Stimulated activated naive CD8-positive, alpha-beta T cell treated with anti-CD3 and anti-CD28 coated beads, Interleukin-15, Interleukin-2, amounts not matched to agents 100 U/mL and 50 U/mL, for 24 hours (primary cell): ENCODE measurements at places on chromosomes 2 and 18.
A peak's percentile ranks its signal among the peaks of the same experiment; 100 is the strongest.

- no peak for DNase-seq
These were observed 19.3 kb downstream of the ST6GAL2 start for GRCh38 chr2:106866641-106867040.

- DNase-seq, result peak; percentile 68
These were observed 193.7 kb upstream of the ID2 start for GRCh38 chr2:8488001-8488738.

DNA sequence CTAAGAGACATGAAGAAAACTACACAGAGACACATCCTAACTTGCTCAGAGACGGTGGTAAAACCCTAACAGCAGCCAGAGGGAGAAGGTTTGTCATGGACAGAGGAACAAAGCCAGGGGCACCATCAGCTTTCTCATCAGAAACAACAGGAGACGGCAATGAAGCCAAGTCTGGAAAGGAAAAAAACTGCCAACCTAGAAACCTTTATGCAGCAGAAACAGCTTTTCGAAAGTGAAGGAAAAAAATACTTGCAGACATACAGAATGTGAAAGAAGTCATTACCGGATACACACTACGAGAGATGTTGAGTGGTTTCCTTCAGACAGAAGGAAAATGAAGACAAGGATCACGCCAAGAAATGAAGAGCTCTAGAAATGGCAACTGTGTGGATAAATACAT lies 55.9 kb downstream of the ANO7 start:
- DNase-seq, result no peak

DNA sequence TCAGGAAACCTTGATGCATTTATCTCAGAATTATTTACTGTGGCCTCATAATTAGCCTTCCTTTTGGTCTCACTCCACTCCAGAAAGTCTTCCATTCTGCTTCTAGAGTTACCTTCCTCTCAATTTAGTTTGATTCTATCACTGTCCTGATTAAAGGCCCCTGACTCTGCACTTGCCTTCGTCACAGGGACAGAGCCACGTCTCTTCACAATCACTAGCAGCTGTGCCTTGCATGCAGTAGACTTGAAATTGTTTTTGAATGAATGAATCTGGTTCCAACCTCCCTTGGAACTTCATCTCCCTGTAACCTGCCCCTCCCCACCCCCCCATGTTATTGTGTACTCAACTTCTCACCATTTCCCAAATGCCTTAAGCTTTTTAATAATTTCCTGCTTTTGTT lies 52.4 kb downstream of the OSBPL6 start:
- no peak for DNase-seq

- no peak for DNase-seq
These were observed 252.6 kb downstream of the TTC32 start for GRCh38 chr2:19649142-19649541.

GRCh38 chr2:97751752-97752151 lies 38.4 kb downstream of the ZAP70 start:
- DNase-seq, result no peak

DNA sequence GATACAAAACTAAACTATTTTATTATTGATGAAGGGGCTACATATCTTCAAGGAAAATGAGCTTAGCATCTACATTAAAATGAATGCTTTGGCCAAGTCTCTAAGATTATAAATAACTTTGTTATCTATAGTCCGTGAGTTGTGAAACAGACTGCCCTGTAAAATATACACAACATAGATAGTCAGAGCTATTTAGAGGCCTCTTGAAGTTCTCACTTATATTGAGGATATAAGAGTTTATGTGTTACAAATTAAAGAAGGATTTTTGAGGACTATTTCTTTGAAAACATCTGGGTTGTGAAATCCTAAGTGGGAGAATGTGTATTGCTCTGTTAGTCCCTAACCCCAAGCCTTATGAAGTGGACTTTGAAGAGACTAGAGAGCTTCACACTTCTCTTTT lies 292.0 kb upstream of the CDH2 start:
- DNase-seq, result no peak

DNA sequence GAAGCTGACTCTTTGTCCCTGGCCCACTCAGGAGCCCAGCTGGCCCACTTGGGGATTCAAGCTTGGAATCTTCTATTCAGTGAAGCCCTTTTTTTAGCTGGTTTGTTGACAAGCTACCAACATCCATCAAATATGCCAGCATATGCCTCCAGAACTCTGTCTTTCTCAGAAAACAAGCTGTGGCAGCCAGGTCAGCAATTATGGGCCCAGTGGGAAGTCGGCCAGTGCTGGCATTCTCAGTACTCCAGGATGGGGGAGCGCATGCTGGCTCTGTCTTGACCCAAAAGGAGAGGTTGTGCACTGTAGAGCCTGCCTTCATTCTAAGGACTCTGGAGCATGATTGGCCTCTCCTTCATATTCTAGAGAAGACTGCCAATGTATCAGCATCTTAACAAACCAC lies 401.5 kb downstream of the CNTNAP5 start:
- DNase-seq, result no peak

GRCh38 chr18:10015941-10016819 lies 102.4 kb downstream of the VAPA start:
- no peak for DNase-seq

- no peak for DNase-seq
These were observed 49.8 kb upstream of the CNGA3 start for GRCh38 chr2:98296440-98296839.

DNA sequence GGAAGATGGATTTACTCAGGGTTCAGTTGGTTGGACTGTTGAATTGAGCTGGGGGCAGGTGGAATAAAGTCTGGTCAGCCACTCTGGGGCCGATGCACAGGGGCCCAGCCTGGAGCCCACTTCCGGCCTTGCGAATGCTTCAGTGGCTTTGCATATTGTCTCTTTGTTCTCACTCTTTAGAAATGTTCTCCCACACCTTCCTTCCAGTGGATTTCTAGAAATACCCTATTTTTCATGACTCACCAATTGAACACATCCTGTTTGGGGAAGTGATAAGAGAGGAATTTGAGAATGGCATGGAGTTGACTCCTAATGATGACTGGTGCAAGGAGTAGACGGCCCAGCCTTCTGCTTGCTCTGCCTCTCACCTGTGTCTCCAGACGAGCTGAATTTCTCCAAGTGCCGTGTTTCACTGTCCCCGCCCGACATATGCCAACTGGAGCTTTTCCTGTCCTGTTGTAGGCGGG lies 28.1 kb downstream of the ASAP2 start:
- DNase-seq, result no peak

DNA sequence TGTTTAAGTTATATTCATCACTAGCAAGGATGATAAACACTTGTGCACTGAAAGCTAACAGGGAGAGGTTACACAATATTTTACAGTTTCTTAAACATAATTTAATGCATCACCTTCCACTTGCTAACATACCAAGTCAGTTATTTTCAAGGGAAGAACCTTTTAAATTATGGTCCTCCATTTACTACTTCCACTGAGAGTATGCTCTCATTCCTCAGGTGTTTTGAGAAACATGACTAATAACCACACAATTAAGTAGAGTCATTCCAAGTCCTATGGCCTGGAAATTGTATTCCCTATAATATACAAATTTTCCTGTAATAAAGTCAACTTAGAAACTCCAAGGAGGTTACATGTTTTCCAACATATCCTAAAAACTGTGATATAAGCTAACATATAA lies 152.3 kb upstream of the STON1 start:
- no peak for DNase-seq

- DNase-seq, result no peak
These were observed 14.5 kb downstream of the EPAS1 start for GRCh38 chr2:46311651-46312223.

DNA sequence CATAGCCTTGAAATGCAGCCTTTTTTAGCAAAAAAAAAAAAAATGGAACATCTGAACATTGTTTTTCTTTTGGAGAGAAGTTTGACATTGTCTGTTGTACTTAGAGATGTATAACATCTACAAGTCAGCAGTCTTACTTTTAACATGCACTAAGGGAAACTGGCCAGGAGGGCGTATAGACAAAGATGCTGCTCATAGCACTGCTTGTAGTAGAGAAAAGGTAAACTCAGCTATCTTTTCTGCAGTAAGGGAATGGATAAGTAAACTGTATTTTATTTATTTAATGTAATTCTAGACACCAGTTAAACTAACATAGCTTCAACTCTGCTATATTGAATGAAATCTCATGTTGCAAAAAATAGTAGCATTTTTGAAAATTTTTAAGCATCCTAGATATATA lies 489.6 kb downstream of the PTPRM start:
- DNase-seq, result no peak

DNA sequence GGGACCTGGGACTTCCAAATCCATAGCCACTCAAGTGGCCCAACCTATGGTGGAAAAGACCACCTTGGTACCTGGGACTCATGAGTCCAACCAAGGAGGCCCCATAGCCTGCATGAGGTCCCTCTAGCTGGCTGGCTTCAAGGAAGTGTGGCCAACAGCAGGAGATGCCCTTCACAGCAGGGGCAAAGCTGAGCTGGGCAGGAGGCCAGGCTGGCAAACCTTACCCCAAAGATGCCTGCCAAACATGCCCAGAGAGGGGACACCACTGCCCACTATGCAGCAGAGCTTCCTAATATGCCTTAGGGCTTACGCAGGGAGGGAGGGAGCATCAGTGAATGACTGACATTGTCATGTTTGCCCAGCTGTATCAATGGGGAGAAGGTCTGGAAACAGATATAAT lies 188.0 kb upstream of the GLI2 start:
- no peak for DNase-seq

DNA sequence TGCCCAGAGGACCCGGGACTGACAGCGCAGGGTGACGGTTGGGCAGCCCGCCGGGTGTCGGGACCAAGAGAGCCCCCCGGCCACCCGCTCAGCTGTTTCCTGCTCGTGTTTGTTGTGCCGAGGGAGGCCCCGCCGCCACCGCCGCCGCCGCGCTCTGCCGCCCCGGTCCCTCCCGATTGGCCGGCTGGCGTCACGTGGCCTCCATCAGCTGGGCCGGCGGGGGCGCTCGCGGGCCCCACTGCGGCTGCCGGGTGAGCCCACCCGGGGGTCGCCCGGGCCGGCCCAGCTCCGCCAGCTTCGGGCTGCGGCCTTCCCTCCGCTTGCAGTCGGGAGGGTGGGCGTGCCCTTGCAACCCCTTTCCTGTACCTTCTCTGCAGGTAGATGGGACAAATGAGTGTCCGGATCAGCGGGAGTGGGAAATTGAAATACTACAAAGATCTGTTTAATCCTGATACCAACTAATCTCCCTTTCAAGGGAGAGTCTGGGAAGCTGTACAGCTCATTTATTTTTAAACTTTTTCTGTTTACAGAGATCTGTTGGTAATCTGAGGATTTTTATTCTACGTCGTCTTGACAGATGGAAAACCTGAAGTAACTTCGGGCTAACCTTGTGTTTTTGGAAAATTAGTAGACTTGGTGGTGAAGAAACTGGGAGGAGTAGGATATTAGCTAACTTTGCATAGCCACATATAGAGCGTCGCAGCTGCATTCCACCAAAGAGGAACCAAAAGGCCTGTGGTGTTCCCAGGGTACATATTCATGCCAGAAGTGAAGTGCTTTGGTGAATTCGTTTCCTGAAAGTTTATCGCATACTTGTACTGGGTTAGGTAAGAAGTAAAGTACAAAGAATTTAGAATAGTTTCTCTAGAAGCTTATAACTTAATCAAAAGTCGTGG lies 1.2 kb downstream of the YPEL5 start:
- DNase-seq, result peak; percentile 84

- DNase-seq, result no peak
These were observed 263.6 kb downstream of the SS18 start for GRCh38 chr18:25826823-25827222.

- no peak for DNase-seq
These were observed 33.4 kb upstream of the DPP4 start for GRCh38 chr2:162107361-162107901.

- no peak for DNase-seq
These were observed 71.9 kb upstream of the LYPD6 start for GRCh38 chr2:149258531-149258930.

- no peak for DNase-seq
These were observed 113.1 kb upstream of the RAB12 start for GRCh38 chr18:8496186-8496585.

GRCh38 chr2:10920764-10921388 lies 9.1 kb downstream of the KCNF1 start:
- no peak for DNase-seq

DNA sequence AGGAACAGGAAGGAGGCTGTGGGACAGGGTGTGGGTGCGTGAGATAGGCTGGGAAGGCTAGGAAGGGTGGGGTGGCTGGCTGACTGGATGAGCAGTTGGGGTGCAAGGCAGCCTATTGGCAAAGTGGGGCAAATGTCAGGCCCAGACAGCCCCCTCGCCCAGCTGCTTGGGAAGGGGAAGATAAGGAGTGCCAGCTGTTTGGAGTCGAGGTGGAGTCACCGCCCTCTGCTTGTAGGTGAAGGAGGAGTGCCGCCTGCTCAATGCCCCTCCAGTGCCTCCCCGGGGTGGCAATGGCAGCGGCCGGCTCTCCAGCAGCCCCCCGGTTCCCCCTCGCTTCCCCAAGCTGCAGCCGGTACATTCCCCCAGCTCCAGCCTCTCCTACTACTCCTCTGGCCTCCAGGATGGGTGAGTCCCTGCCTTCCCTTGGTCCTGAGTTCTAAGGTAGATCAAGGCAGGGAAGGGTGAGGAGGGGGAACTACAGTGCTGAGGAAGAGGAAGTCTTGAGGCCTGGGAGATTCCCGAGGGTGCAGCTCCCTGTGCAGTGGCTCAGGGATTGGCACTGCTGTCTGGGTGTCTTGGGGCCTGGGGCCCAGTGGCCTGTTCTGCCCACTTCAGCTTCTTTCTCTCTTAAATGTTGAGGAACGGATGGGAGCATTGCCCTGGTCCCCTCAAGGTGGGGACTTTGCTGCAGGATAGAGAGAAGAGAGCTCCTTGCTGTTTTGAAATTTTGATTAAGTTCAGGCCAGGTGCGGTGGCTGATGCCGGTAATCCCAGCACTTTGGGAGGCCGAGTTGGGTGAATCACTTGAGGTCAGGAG lies 13.3 kb downstream of the GAREM2 start:
- no peak for DNase-seq

GRCh38 chr2:177074099-177074710 lies 138.4 kb upstream of the HNRNPA3 start:
- DNase-seq, result no peak

DNA sequence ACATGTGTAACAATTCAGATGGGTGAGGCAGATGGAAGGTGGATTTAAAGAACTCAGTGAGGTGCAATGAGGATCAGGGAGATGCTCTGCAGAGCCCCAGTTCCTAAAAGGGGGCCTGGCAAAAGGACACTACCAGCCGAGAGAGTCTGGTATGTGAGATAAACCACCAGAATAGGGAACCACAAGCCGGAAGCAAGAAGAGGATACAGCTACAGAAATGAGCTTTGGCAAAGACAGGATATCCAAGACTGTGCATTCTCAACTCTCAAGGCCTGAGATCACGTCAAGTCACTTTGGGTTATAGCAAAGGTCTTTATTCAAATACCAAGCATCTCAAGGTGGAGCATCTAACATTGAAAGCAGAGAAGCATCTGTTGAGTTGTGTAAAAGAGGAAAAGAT lies 293.5 kb downstream of the ARHGAP15 start:
- no peak for DNase-seq

- DNase-seq, result no peak
These were observed 945.0 kb downstream of the SLC4A3 start for GRCh38 chr2:220572385-220572784.

- no peak for DNase-seq
These were observed 170.5 kb upstream of the NETO1 start for GRCh38 chr18:73038336-73038735.

- no peak for DNase-seq
These were observed 141.6 kb upstream of the RIOK3 start for GRCh38 chr18:23311351-23312121.
